ENCODE measurements at places on chromosomes 7 and 10. TPM values are rescaled to one million over a fixed set of nuclear protein-coding genes. Genes with fewer than 3 reads are reported as not detected.

HKDC1 gene
- 0.05 TPM for total RNA-seq

PGAM2 gene
- 1.6 TPM for total RNA-seq

GRCh38 chr10:21720090-21720489 lies 186.1 kb downstream of the MLLT10 start:
- DNase-seq = no peak

DNA sequence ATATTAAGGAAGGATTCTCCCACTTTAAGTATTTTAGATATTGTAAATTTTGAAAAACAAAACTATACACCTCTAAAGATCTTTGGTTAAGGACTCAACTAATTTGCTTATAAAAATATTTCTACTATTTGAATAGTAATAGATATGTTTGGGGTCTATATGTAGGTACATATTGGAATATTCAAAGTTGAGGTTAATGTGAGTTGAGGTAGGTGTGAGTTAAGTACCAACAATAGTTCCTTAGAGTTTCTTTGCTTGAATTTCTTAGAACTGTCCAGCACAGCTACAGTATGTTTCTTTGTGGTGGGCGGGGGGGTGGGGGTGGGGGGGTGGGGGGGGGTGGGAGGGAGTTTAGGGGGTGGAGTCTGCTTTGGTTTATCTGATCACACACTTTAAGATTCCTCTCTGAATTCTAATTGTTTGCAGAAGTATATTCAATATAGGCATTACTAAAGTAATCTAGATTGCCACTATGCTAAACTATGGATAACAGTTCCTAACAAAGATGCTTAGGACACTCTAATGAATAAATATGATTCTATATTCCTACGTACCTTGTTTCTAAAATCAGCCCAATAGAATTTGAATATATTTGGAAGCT lies 2.1 kb downstream of the GRM3 start:
- no peak for DNase-seq

All from posterior vena cava (tissue), 2 donors.